ENCODE measurements at places on chromosomes 7 and 10.

DNA sequence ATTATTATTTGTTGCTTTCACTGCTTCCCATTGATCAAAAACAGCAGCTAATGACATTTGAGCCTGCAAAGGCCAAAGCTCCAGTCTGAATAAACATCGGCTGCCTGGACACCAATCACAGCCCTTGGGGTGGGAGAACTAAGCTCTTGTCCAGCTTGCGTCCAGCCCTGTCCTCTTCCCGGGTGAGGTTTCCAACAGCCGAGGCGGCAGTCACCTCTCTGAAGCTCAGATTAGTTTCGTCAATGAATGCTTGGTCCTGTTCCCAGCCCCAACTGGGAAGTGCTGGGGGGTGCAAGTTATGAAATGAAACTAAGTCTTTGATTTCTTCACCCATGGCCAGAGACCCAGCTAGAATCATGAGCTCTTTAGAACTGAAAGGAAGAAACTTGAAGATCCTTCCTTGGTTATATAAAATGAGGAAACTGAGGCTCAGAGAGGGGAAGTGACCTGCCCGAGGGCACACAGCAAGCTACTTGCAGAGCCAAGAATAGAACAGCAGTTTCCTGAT, 114.0 kb upstream of the TCF7L2 start:
- no peak for DNase-seq

GRCh38 chr10:86941426-86941825, 16.0 kb downstream of the MMRN2 start:
- no peak for DNase-seq

GRCh38 chr7:131244259-131244852, 83.3 kb upstream of the MKLN1 start:
- DNase-seq: peak; percentile 11

DNA sequence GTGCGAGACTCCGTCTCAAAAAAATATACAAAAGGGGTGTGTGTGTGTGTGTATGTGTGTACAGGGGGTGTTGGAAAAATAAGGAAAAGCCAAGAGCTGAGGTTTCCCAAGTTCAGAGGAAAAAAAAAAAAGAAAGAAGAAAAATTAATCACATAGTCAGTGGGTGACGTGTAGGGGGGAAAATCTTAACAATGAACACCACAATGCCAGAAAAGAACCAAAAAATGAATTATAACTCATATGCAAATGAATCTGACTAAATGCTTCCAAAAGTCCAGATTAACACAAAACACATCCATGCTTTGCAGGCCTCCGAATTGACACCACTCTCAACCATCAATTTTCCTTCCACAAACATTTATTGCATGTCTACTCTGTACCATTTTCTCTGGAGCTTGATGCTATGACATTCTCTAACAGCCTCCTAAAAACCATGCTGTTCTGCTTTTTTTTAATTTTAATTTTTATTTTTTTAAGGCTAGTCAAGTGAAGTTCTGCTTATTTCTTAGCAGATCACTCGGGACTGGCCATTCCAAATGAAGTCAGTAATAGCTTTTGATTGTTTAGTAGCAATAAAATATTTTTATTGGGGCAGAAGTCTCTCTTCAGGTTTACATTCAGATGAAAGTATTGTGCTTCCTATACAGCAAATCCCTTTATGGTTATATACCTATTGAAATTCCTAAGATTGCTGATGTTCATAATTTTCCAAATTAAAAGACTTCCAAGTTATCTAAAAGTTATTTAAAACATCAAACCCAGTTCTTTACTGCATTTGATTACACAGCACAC, 133.8 kb downstream of the CNOT4 start:
- DNase-seq: no peak

- DNase-seq: no peak
These were observed 489.9 kb downstream of the NXPH1 start for GRCh38 chr7:8923164-8923806.

DNA sequence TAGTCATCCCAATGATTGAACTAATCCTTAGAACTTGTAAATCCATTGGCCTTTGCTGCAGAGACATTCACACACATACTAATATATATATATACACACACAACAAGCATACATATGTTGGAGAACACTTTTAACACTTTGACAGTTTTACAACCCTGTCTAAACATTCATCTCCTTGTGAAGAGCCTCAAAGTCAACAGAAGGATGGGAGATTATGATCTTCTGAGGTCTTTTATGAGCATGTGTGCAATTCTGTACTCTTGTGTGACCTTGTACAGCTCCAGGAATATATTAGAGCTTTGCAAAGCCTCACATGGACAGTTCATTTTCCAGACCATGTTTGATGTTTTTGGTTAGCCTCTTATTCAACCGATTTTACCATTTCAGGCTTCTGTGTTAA, 589.0 kb downstream of the NXPH1 start:
- no peak for DNase-seq

- peak; percentile 60 for DNase-seq
These were observed 12.0 kb upstream of the MARVELD1 start for GRCh38 chr10:97701438-97702069.

- no peak for DNase-seq
These were observed 20.2 kb downstream of the RAMP3 start for GRCh38 chr7:45177801-45178200.

DNA sequence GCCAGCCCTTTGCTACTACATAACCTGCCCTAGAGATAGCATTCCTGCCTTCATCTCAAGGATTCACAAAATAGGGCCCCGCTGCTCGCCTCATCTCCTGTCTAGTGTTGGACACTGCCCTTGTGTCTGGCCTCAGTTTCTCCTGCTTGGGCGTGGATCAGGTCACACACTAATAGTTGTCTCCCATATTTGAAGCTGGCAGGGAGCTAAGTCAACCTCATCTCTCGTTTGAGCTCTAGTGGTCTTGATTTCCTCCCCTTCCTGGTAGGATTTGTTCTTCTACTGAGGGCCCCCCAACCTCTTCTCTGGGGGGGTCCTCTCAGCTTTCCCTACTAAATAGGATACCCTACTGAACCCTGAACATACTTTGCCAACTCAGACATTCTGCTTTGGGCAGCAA, 42.2 kb downstream of the ADCYAP1R1 start:
- no peak for DNase-seq

- DNase-seq: no peak
These were observed 220.6 kb downstream of the FAM107B start for GRCh38 chr10:14554091-14554490.

- DNase-seq: no peak
These were observed 12.2 kb upstream of the DNAAF5 start for GRCh38 chr7:714251-714671.

- DNase-seq: no peak
These were observed 174.9 kb upstream of the HPS1 start for GRCh38 chr10:98621630-98622029.

DNA sequence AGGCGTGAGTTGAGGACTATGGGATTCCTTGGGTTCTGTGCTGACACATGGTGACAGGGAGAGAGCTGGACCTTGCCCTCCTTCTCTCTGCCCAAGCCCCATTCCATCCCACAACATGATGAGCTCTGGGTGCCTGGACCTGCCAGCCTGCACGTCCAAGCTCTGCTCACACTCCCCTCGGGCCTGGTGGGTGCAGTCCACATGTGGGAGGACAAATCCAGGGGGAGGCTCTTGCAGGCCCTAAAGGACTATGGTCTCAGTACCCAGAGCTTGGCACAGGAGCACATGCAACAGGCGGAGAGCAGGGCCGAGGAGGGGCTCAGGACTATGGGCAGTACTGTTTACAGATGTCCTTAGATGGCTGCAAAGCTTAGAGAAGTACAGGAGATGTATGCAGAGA, 91.4 kb downstream of the CLEC2L start:
- DNase-seq: no peak

- DNase-seq: no peak
These were observed 233.3 kb upstream of the MDFIC start for GRCh38 chr7:114688443-114689055.

- DNase-seq: no peak
These were observed 114.9 kb upstream of the NANOS1 start for GRCh38 chr10:118914629-118915028.

- no peak for DNase-seq
These were observed 99.1 kb upstream of the SEC61G start for GRCh38 chr7:54858008-54858692.

- no peak for DNase-seq
These were observed 74.2 kb downstream of the VOPP1 start for GRCh38 chr7:55498142-55498541.

DNA sequence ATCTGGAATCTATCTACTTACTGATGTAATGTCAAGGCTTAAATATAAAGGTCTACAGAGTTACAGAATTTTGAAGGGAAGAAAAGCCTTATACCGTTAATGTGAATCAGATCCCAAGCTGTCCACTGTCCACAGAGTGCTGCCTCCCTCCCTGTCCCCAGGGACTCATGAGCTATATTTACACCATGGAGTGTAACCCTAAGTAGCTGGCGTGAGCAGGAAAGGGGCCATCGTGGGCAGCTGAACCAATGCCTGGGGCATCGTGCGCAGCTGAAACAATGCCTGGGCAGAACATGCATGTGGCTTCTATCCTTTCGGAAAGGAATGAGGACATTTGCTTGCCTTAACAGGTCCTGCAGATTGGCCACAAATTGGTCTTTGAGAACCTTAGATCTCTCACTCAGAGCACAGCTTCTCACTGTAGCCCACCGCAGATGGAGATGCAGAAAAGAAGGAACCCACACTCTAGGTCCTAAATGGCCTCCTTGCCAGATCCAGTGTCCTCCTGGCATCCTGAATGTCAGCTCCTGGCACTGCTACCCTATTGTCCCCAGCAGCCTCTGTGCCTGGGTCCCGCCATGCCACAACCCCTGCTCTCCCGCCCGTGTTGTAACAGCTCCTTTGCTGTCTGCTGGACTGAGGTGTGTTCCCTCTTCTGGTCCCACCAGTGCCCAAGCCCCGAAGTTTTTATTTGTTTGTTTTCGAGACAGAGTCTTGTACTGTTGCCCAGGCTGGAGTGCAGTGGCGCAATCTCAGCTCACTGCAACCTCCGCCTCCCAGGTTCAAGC, 30.3 kb downstream of the CCDC3 start:
- no peak for DNase-seq

DNA sequence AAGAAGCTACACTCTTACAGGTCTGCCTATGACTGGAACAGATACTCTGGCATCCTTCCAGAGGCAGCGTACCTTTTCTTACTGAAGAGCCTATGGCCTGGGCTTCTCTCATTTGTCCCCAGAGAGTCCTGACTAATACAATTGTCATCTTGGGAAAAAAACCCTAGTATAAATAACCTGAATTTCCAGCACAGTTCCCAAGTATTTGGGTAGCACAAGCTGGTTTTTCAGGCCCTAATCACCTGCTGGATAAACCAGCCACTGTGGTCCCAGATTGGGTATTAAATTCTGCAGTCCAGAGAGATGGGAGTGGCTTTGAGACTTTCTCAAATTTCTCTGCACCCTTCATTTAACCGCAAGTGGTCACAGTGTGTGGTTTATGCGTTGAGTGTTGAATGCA, 186.8 kb upstream of the NEBL start:
- no peak for DNase-seq

- DNase-seq: no peak
These were observed 1.4 kb downstream of the ZMIZ1 start for GRCh38 chr10:79070081-79070605.

- no peak for DNase-seq
These were observed 3.0 kb upstream of the HOXA2 start for GRCh38 chr7:27105301-27106031.

DNA sequence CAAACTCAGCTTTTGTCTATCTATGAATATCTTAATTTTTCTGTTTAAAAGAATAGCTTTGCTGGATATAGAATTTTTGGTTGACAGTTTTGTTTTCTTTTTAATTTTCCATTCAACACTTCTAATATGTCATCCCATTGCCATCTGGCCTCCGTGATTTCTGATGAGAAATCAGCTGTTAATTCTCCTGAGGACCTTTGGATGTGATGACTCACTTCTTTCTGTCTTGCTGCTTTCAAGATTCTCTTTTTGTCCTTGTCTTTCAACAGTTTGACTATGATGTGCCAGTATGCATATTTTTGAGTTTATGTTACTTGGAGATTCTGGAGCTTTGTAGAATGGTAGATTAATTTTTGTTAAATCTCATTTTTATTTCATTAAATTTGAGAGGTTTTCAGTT, 38.4 kb downstream of the ZNF518A start:
- no peak for DNase-seq

DNA sequence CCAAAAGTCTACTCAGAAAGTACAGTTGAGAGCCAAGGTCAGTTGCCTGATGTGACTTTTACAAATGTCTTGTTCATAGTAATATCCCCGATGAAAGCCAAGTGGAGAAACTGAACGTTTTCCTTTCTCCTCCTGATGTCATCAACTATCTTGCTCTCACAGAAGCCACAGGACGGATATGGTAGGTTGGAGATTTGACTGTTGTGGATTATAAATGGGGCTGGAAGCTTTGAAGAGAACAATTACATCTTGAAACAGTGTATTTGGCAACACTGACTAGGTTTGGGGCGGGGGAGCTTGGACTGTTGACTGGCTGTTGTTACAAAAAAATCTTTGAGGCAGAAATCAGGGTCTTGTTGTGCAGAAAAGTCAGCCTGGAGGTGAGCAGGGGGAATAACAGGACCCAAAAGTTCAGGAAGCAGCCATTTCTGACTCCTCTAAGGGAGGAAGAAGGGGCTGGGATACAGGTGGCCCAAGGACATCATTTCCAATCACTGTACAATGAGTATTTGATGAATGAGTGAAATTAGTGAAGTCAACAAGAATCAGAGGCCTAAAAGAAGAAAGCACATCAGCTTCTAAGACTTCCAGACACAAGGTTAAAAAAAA, 24.3 kb downstream of the PLEKHS1 start:
- DNase-seq: no peak

DNA sequence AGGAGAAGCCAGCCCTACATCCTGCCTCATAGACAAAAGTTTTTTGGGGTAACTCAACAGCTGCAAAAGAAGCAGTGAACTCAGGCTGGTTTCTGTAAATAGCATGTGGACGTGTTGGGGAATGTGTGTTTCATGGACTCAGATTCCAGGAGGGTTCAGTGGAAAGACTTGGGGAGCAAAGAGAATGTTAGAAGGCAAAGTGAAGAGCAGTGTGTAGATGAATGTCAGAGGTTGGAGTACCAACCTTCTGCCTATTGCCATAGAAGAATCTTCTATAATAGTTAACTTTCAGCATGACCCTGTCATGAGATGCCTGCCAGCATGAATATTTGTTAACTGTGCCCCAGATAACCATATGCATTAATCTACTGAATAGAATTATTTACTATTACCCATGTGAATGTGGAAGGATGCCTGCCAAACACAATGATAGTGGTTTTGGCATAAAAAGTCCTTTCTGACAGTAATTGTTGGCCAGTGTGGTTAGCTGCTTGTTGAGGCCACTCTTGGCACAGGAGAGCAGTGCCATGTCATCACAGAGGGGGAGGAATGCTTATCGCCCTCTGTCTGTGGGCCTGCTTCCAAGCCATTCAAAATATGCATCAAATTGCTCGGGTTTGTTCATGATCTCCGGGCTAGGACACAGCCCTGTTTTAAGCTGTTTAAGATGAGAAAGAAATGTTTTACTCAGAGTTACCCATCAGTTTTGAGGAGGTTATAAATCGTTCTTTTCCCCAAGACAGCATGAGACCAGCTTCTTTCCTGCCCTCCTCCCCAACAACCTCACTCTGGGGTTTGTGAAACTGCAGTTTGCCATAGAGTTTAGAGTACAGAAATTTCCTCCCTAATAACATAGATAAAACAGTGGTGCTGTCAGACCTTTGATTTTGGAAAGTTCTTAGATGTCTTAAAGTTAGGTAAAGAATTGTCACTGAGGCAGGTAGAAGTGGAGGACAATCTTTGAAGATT, 165.3 kb downstream of the WNT2 start:
- DNase-seq: no peak
